ENCODE measurements at places on chromosomes 6 and 20.

- DNase-seq, result no peak
These were observed 75.1 kb downstream of the SEL1L2 start for GRCh38 chr20:13915284-13915683.

GRCh38 chr6:125995972-125996580, 9.7 kb downstream of the TRMT11 start:
- DNase-seq, result peak; percentile 55

DNA sequence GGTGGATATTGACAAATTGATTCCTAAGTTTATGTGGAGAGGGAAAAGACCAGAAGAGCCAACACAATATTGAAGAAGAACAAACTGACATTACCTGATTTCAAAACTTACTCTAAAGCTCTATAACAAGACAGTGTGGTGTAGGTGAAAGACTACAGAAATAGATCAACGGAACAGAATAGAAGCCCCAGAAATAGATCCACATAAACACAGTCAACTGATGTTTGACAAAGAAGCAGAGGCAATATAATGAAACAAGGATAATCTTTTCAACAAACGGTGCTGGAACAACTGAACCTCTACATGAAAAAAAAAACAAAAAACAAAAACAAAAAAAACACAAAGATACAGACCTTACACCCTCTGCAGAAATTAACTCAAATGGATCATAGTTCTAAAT, 50.2 kb downstream of the MAP3K5 start:
- DNase-seq, result no peak

- DNase-seq, result no peak
These were observed 599.5 kb upstream of the NRSN1 start for GRCh38 chr6:23526526-23526925.

GRCh38 chr20:38790200-38791053, 15.1 kb upstream of the PPP1R16B start:
- DNase-seq, result no peak

GRCh38 chr6:161094955-161095354, 103.4 kb downstream of the MAP3K4 start:
- DNase-seq, result no peak

- DNase-seq, result no peak
These were observed 21.9 kb downstream of the TOP1 start for GRCh38 chr20:41050361-41051008.

- DNase-seq, result no peak
These were observed 28.0 kb downstream of the RREB1 start for GRCh38 chr6:7135755-7136154.

GRCh38 chr20:24698706-24699206, 229.3 kb downstream of the SYNDIG1 start:
- no peak for DNase-seq

DNA sequence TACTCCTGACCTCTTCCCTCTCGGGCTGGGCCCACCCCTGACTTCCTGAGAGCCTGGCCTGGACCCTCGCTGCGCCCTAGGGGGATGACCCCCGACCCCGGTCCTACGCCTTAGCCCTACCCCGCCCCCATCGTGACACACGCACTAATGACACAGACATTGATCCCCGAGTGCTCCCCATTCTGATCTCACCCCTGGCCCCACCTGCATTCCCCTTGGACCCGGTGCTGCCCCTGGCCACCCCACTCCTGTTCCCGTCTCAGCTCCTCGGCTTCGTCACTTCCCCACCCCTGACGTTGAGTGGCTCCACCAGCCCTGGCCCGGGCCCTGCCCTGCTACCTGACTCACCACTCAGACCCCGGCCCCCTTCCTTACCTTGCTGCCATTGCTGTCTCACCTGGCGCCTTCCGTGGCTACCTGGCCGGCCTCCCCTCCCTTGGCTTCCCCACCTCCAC, 12.1 kb downstream of the RBCK1 start:
- DNase-seq, result no peak

- DNase-seq, result no peak
These were observed 388.2 kb downstream of the CDH4 start for GRCh38 chr20:61640131-61640870.

GRCh38 chr6:7671581-7671980, 54.3 kb upstream of the BMP6 start:
- no peak for DNase-seq

- DNase-seq, result no peak
These were observed 7.6 kb downstream of the HLA-DOB start for GRCh38 chr6:32809171-32809570.

DNA sequence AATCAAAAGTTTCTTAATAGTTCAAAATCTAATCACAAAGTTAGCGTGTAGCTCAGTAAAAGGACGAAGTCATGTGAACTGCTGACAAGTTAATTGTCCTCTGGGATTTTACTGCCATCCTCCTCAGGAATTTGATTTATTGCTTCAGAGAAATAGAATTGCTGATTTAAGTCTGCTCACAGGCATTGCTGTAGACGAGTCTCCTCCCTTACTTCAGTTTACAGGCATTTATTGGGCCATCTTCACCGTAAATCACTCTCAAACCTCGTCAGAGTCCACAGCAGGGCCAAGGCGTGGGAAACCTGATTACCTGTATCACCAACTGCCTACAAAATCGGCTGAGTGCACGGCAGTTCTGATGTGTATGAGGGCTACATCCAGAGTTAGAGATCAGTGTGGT, 119.1 kb upstream of the PDE10A start:
- no peak for DNase-seq

Data from thymus (tissue), 14 donors.